DMS53 (cell line): ENCODE measurements at places on chromosomes 3 and 15.

DNA sequence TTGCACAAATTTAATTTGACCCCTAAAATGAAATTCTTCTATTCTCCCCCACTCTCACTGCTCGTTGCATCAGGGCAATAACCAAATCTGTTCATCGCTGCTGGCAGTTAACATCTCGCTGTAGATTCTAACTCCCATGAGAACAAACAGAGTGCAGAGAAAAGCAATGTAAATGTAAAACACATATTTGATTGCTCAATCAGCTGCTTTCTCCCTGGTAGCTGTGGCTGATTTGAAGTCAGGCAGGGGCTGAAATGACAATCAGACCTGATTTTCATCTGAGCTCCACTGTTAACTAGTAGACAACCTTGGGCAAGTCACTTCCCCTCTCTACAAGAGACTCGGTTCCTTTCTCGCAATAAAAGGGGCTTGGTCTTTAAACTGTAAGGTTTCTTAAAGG lies 119.8 kb upstream of the CPNE4 start:
- DNase-seq, result no peak

DNA sequence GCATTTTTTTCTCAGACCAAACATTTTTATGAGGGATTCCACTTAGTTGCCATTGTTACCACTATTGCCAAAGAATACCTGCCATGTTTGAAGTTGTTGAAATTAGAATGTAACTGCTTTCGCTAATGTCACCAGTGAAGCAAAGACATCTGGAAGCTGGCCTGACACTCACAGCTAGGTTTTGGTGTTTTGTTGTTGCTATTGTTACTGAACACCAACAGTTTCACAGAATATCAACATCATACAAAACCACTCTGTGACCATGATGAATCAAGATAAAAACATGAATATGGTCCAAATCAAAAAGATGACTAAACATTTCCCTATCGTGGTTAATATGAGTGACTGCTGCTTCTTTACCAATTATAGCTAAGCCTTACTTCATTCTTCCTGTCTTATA lies 6.9 kb upstream of the CFAP20DC start:
- no peak for DNase-seq

- DNase-seq, result no peak
These were observed 73.3 kb downstream of the SLC24A1 start for GRCh38 chr15:65695081-65695480.

DNA sequence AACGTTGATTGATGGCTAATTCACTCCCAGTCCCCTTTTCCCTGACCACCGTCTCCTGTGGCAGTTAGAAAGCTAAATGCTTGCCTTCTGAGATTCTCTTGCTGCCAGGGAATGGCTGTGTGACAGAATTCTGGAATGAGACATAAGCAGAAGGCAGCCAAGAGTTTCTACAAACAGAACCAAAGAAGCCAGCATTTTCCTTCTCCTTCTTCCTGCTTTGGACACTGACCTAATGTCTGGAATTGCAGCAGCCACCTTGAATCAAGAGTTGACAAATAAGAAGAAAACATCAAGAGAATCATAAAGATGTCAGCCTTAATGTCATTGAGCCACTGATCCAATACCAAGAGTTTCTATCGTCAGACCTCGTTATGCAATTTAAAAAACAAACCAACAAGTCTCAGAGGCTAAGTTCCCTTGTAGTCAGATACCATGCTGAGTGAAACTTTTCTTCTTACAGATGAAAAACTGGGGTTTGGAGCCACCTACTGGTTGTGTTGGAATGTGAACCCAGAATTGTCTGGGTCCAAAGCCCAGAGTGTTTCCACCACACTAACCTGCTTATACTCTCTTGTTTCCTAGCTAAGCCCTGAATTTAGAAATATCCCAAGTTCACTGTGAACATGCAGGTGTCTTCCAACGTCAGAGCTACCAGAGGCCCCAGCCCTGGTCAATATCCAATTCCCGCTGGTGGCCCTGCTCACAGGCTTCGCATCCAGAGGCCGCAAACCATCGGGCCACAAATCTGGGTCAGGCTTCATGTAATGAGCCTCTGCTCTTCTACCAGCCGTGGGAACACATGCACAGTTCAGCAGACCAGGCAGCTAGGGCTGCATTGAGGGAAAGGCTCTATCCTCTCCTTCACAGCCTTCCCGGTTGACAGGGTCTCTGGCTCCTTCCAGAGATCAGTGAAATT lies 42.5 kb downstream of the MCF2L2 start:
- peak; percentile 73 for DNase-seq

GRCh38 chr3:49759226-49759625 lies 27.1 kb downstream of the IP6K1 start:
- no peak for DNase-seq

DNA sequence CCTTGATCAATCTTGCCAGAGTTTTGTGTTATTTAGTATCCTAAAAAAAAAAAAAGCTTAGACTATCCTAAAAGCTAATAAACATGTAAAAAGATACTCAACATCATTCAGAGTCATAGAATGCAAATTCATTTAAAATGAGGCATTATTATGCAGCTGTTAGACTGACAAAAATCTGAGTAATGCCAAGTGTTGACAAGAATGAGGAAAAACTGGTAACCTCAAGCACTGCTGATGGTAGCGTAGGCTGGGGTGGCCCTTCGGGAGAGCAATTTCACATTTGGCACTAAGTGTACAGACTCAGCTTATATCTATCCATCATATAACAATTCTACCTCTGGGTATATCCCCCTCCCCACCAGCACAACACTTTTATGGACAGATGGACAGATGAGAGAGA lies 280.4 kb downstream of the RAP2B start:
- no peak for DNase-seq

DNA sequence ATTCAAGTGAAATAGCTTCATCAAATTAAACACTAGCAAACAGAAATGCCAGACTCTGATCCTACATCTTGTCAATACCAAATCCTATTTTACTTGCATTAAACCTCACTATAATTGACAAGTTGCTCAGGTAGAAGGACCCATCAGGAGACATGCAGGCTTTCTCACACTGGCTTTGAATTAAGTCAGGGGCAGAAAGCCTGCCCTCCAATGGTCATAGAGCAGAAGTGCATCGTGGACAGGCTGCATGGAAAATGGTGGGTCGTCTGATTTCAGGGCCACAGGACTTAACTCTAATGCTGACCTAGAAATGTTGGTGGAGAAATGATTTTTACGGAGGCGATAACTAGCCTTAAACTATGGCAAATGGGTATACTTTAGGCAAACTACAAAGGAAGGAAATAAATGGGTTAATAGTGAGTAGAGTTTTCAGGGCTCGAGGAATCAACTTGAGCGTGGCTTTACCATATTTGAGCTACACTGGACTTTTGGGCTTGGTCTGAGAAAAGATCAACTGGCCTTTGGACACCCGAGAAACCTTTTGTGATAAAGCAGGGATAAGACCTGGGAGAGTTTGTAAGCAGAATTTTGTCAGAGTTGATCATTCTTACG lies 283.9 kb downstream of the GRM7 start:
- peak; percentile 51 for DNase-seq

DNA sequence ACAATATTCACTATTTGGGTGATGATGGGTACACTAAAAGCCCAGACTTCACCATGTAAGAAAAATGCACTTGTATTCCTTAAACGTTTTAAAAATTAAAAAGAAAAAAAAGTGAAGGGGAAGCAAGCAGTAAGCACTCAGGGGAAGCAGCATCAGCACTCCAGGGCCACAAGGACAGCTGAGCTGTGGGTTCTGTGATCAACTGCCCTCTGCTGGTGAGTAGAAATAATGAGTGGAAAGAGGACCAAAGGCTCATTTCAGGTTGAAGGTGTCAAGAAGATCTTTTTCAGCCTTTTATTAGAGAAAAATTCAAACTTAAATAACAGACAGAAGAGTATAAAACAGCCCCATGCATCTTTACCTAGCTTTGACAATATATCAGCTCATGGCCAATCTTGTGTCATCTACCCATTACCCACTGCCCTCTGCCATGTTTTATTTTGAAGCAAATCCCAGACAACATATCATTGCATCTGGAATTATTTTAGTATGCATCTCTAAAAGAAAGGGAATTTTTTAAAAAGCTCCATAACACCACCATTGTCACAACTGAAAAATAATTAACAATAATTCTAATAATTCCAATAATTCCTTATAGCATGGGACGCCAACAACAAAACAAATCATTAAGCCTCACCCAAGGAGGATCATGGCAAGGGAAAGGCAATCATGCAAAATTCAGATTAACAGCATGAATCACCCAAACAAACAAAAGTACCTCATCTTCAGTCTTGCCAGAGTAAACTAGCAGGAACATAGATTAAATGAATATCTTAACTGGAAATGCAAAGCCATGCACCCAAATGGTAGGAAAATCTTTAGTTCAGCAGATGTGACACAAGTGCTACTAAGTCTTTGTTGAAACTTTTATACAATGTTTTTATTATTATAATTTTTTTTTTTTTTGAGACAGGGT lies 42.5 kb downstream of the TAMM41 start:
- peak; percentile 58 for DNase-seq

GRCh38 chr3:24191801-24192403 lies 246.8 kb downstream of the NR1D2 start:
- no peak for DNase-seq

DNA sequence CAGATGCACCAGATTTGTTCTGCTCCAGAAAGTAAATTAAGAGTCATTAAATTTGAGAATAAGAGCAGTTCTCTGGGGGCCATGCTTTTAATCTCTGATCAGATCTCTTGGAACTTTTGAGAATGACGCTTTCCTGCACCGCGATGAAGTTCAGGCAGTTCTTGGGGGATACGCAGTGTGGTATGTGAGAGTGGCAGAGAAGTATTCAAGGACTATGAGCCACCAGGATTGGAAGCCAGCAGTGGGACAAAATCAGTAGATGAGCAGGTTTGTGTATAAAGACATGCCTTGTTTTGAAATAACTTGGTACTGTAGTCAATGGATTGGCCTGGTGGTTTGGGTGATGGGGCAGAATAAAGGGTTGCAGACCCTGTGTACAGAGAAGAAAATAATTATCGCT lies 483.6 kb downstream of the ERC2 start:
- no peak for DNase-seq

- no peak for DNase-seq
These were observed 116.7 kb upstream of the LMOD3 start for GRCh38 chr3:69239063-69239462.

DNA sequence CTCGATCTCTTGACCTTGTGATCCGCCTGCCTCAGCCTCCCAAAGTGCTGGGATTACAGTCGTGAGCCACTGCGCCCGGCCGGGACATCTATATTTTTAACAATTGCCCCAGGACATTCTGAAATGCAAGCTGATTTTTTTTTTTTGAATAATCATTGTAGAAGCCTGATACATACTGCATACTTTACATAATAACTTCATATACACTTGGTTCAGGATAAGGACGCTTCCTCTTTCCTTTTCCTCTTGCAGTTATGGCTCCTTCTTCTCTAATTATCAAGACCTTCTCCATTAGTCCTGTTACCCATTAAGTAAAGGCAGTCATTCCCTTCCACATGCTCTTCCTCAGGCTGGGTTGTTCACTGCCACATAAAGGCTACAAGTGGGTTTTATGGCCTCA lies 58.3 kb downstream of the SLCO3A1 start:
- no peak for DNase-seq

GRCh38 chr3:187744169-187745151 lies 808 bp downstream of the BCL6 start:
- DNase-seq, result peak; percentile 67

- DNase-seq, result no peak
These were observed 9.3 kb downstream of the RFTN1 start for GRCh38 chr3:16504242-16504641.

- no peak for DNase-seq
These were observed 138.8 kb downstream of the SMAD6 start for GRCh38 chr15:66840615-66841390.

DNA sequence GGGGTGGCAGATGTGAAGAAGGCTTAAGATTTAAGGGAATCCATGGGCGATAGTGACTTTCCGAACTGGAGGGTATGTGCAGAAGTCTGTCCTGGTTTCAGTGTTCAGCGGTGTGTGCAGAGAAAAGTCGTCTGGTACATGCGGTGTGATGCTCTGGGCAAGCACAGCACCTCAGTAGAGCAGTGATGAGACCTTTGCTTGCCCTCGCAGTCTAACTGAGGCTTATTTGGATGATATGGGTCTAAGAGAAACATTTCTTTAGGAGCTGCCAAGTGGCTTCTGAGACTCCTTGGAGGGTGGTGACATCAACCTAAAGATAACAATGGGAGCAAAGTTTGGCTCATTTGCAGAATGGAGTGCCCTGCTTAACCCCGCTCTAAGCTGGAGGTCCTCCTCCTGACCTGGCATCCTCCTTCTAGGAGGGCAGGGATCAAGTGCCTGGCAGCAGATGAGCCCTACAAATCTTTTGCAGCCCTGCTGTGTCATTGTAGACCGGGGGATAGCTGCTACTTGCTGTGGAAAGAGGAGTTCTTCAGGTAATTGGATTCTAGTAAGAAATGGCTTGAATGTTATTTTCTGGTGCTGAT lies 228.1 kb upstream of the AZI2 start:
- peak; percentile 36 for DNase-seq

GRCh38 chr3:151964743-151965142 lies 91.3 kb downstream of the SUCNR1 start:
- no peak for DNase-seq

- peak; percentile 59 for DNase-seq
These were observed 28.9 kb upstream of the ICE2 start for GRCh38 chr15:60507596-60508424.

DNA sequence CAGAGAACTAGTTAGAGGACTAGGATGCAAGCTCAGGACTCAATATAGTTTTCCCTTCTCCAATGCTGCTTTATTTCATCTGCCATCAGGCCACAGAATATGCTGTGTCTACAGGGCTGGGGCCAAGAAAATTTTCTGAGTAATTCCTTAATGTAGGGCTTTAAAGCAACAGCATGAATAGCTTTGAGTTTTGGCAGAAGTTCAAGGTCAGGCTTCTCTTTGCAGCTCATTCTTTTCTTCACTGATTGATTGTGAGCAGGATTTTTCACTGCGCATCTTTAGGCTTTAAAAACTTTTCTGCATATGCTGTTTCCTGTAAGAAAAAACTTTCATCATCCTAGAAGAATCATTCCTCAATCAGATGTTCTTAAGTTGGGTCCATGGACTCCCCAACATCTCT lies 4.6 kb downstream of the TMEM108 start:
- no peak for DNase-seq

DNA sequence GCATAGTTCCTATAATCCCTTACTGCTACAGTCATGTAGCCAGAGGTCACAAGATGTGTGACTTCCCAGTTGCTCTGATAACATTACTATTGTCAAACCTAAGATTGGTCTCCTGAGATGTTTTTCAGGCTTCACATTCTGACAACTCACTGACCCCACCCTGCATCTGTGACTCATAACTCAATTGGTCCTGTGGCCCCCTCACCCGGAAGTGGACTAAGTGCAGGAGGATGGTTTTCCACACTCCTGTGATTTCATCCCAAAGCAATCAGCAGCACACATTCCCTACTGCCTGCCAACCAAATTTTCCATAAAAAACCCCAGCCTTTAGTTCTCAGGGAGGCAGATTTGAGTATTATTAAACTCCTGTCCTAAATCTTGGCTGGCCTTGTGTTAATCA lies 564.9 kb upstream of the ZNF385D start:
- no peak for DNase-seq
